Mesendoderm (in vitro differentiated cells): ENCODE measurements at places on chromosomes 13 and 19.

DNA sequence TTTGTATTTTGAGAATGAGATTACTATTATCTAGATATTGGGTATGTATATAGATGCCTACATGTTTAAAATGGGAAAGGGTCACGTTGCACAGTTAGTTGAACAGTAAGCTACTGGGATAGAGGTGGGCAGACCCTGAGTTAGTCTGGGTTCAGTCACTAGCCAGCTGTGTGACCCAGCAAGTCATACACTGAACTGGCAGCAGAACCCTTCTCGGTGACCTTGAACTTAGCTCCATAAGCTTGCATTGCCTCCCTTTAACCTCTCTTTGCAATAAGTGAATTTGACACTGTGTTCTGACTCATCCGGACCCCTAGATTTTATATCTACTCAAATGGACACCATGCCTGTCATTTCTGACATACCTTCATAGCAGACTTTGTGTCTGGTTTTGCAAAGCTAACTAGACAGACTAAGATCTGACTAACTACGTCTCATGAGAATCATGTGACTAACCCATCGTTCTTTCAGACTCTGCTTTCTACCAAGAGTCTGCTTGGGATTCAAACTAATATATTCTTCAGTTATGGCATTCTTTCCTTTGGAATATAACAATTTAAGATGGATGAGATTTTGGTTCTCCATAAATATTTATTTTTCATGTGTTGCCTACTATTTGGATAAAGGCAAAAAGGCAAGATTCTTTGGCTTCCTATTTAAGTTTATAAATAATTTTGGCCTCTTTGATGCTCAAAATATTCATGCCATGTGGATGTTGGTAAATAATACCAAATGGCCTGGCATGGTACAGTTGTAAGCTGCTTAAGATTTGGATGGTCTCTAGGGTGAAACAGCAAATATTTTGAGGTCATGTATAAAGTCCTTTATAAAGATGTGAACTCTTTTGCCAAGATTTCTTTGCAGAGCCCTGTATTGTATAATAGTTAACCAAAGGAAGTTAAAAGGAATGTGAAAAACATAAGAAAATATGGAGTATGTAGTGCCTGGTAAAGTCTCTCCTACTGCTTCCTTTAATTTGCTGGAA, 159.3 kb downstream of the ITGBL1 start:
- DNase-seq: no peak

DNA sequence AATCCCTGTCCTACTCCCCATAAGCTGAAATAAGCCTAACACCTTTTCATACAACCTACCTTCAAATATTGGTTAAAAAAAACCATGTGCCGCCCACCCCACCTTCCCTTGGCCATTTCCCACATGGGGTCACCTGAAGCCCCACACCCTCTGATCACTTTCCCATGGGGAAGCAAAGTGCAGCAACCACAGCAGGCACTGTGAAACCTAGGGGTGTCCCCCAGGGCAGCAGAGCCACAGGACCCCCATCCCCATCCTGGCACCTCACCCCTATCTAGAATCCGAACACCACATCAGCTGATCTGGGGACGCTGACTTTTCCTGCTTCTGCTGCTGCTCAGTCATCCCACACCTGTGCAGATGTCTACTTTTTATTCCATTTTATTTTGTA, 19.9 kb downstream of the CEACAM21 start:
- DNase-seq: no peak

GRCh38 chr13:48411841-48412531, 927 bp downstream of the LPAR6 start:
- peak; percentile 21 for DNase-seq

- DNase-seq: no peak
These were observed 60.8 kb downstream of the C13orf42 start for GRCh38 chr13:51050021-51050830.

GRCh38 chr19:41276231-41276630, 12.1 kb downstream of the HNRNPUL1 start:
- DNase-seq: no peak

DNA sequence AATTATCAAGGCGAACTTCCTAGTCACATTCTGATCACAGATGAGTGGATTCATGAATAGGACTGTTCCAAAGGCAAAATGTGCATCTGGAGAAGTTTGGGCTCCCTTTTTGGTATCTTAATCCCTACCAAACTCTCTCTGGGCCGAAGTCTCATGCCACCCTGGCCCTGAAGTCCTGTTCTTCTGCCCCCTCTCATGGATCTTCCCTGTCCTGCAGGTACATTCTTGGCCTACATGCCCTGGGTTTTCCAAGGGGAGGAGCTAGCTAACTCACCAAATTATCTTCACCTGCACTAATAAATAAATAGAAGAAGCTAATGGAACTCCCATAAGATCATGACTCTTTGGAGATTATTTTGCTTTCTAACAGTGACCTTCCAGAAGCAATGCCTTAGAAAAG, 50.3 kb downstream of the SERTM1 start:
- peak; percentile 37 for DNase-seq

GRCh38 chr13:78611040-78611439, 7.7 kb upstream of the POU4F1 start:
- DNase-seq: no peak
